Activated CD8-positive, alpha-beta T cell treated with anti-CD3 and anti-CD28 coated beads for 36 hours (primary cell): ENCODE measurements at places on chromosomes 12 and 14.

DNA sequence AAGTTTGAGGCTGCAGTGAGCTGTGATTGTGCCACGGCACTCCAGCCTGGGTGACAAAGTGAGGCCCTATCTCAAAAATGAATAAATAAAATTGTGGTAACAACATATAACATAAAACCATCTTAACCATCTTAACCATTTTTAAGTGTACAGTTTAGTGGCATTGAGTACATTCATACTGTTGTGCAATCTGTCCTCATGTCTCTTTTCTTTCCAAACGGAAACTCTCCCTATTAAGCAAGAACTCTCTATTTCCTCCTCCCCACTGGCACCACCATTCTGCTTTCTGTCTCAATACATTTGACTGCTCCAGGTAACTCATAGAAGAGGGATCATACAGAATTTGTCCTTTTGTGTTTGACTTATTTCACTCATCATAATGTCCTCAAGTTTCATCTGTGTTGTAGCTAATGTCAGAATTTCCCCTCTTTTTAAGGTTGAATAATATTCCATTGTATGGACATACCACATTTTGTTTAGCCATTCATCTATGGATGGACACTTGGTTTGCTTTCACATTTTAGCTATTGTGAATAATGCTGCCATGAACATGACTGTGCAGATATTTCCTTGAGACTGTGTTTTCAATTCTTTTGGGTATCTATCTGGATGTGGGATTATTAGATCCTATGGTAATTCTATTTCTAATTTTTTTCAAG is 4.4 kb upstream of the MARK3 start:
- no peak for DNase-seq

- DNase-seq, result peak; percentile 95
Measured at GRCh38 chr14:65927931-65928356, 515.4 kb downstream of the FUT8 start.

- peak; percentile 8 for DNase-seq
Measured at GRCh38 chr12:38053655-38054464, 262.7 kb upstream of the ALG10B start.

GRCh38 chr12:65420941-65421340 is 142.5 kb downstream of the MSRB3 start:
- DNase-seq, result no peak

DNA sequence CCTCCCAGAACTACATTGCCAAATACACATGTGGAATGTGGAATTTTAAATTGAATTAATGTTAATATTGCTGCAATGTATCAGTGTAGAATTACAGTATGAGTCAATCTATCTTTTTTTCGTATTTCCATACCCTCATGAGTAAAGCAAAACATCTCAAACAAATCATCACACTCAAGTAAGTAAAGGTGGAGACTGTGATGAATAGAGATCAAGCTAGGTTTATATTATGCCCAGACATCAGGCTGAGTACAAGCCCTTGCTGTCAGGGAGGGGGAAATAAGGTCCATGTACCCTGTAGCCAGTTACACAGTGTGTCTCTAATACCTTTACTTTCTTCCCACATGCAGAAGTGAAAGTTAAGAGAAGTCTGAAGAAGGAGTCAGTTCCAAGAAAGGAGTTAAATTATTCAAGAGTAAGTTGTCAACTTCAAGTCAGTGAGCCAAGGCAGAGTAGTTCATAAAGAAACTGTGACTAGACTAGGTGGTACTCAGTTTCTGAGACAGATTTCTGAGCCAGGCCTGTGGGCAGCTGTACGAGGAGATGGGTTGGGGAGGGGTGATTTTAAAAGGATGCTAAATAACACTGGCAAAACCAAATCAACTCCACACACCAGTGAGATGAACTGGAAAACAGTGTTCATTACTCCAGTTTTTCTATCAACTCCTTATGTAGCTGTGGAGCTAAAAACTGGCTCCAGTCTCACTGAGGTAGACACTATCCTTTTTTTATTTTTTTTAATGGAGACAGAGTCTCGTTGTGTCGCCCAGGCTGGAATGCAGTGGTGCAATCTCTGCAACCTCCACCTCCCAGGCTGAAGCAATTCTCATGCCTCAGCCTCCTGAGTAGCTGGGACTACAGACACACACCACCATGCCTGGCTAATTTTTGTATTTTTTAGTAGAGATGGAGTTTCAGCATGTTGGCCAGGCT is 23.8 kb upstream of the STK38L start:
- DNase-seq, result peak; percentile 45
